Prostate gland (tissue), 2 donors: ENCODE measurements at places on chromosomes 1 and 21. TPM values are rescaled to one million over a fixed set of nuclear protein-coding genes. Genes with fewer than 3 reads are reported as not detected.

DNA sequence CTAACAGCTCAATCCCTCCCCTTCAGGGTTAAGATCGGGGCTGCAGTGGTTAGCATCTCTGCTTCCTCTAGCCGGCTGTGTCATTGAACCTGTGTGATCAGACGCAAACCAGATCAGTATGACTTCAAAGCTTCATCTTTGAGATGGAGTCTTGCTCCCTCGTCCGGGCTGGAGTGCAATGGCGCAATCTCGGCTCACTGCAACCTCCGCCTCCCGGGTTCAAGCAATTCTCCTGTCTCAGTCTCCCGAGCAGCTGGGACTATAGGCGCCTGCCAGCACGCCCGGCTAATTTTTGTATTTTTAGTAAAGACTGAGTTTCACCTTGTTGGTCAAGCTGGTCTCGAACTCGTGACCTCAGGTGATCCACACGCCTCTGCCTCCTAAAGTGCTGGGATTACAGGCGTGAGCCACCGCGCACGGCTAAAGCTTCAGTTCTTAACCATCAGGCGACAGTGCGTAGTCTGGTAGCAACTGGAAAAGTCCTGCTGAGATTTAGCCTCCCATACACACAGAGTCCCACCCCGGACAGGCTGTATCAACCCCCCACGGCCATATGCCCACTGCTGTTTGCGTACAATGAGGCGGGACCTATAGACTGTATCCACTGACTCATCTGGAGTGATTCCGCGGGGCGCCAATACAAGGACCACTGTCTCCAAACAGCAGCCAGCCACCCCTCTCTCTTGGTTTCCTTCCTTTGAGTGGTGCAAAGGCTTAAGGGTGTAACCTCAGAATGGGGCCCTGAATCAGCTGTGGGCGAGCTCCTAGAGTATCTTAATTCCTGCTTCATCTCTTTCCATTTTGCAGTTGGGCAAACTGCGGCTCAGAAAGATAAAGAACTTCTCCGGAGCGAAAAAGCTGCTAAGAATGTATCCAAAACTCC lies 23.3 kb downstream of the CELA3A start:
- DNase-seq: peak; percentile 27

GRCh38 chr1:28313702-28314546 lies 14.9 kb upstream of the MED18 start:
- no peak for DNase-seq

DNA sequence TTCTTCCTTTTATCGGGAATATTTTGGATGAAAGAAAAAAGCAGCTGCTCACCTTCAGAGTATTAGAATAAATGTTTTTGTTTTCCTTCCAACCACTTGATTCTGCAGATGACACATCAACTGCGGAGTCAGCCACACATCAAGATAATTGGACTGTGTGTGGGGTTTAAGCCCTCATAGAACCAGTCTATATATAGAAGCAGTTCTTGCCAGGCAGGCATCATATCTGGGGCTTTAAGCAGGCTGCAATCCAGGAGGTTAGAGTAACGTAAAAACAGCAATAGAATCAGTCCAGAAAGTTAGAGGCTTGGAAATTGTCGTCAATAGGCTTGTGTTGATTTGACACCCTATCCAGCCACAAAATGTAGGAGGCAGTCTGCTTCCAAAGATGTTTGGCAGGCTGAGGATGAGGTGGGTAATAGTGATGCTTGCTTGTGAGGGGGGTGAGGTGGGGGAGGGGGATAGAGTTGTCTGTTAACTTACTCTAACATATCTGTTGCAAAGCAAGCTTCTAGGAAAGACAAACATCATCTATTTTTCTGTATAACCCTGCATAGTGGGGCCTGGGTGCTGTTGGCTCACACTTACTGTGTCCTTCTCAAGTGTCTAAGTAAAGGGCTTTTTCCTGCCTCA lies 64.8 kb downstream of the PEX14 start:
- DNase-seq: no peak

DNA sequence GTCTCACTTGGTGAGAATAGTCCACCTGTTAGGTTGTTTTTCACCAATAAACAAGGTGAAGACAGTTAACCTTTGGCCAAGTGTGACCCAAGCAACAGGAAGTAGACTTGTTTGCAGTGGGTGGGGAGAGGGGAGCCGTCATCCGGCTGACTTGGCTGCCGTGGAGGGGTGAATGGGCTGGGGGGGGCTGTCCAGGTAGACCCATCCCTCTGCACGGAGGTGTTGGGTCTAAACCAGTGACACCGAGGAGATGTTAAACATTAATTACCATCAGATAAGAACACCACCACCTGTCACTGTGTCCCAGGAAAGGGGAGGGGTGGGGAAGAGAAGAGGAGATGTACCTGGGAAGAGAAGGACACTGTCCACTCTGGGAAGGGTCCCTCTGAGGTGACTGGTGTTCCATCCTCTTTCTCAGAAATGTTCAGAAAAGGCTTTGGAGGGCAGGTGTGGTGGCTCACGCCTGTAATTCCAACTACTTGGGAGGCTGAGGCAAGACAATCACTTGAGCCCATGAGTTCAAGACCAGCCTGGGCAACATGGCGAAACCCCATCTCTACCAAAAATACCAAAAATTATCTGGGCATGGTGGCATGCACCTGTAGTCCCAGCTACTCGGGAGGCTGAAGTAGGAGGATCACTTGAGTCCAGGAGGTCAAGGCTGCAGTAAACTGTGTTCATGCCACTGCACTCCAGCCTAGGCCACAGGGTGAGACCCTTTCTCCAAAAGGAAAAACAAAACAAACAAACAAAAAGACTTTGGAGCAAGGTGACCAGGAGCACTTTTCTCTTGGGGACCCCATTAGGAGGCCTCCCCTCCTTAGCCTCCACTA lies 6.7 kb upstream of the MYOM3 start:
- DNase-seq: no peak

GRCh38 chr1:41452704-41453290 lies 31.7 kb downstream of the EDN2 start:
- DNase-seq: no peak

DNA sequence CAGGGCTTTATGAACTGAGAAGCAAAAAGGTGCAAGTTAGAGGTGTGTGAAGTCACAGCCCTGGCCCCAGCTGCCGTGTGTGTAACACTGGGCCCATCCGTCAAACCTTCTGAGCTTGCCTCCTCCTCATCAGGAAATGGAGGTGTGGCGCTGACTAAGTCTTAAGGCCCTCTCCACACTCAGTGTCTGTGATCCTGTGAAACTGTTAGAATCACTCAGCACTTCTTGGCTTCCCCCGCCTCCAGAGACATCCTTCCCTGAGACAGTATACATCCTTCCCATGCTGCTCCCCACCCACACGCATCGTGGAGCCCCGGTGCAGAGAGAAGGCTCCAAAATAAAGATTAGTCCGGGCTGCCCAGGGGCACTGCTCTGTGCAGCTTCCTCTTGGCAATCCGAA lies 33.3 kb downstream of the LRP8 start:
- no peak for DNase-seq

- no peak for DNase-seq
Measured at GRCh38 chr1:152760551-152761190, 2.8 kb downstream of the KPRP start.

DNA sequence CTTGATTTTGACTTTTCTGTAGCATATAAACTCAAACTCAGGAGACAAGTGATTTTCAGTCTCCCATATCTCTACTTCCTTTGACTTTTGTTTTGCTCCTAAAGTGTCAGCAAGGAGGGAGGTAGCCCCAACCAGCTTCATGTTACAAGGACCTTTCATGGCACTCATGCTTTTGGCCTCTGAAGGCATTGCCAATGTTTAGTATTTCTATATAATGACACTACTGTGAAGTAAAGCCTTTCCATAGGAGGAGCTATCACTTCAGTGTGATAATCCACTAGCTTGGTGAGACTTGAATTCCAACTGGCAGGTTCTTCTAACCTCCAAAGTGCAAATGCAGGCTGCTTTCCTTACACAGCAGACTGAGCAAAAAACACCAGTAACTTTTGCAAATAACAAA lies 14.4 kb downstream of the COLGALT2 start:
- DNase-seq: no peak

DNA sequence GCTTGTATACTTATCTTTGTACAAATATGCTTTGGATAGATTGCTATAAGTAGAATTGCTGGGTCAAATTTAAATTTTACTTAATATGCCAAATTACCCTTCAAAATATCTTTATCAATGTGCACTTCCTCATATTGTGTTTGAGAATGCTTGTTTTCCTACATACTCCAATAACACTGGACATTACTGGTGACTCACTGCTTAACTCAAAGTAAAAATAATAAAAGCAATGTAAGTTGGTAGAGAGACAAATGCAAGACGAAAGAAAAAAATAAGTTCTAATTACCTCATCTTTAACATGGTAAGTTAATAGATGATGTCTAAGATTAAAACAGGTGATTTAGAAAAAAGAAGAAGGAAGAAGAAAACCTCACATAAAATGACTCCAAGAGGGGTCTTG lies 7.9 kb upstream of the SH3GLB1 start:
- DNase-seq: no peak

DNA sequence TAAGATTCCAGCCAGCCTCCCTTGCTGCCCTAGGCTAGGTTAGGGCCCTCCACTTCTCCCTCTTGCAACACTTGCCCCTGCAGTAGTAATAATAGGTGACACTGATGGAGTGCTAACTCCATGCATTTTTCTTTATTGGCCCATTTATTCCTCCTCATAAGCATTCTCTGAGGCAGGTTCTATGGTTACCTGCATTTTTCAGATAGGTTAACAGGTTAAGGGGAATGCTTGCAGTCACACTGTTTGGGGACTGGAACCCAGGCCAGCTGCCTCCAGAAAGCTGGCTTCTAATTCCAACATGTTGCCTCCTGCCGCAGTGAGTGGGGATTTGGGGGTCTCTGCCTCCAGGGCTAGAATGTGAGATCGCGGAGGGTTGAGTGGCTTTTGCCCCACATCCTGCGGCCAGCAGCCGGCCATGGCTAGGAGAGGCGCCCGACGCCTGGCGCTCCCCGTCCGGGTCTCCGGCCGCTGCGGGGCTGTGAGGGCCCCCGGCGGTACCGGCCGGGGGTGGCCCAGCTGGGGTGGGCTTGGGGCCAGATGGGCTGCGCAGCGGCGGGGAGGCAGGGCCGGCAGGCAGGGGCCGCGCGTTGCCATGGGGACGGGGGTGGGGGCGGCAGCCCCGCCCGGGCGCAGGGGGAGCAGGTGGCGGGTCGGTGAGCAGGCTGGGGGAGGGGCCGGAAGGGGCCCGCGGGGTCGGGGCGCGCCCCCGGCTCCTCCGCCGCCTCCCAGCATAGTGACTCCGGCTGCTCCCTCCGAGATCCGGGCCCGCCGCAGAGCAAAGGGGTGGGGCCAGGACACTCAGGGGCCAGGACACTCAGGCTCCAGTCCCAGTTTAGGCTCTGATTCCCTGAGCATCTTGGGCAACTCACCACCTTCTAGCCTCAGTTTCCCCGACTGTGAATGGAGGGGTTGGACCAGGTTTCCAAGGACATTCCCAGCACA lies 68.4 kb upstream of the SSBP3 start:
- no peak for DNase-seq

- no peak for DNase-seq
Measured at GRCh38 chr1:22745669-22746585, 35.3 kb downstream of the EPHB2 start.

GRCh38 chr1:11507309-11507708 lies 28.4 kb downstream of the DISP3 start:
- DNase-seq: no peak

DNA sequence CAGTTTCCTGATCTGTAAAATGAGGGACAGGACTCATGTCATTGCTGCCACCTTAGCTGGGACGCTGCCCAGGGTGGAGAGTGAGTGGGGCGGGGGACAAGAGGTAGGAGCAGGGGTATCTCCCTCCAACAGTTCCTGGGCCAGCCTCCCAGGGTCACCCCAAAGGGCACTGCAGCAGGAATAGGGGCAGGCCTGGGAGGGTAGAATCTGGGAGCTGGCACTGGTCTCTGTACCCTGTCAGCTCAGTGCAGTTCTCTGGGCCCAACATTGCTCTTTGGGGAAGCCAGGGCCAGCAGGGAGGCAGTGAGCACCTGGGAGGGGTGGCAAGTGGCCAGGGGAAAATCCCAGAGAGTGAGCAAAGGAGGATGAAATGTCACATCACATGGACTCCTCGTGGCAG lies 55.8 kb downstream of the ELK4 start:
- no peak for DNase-seq

GRCh38 chr1:181640956-181641355 lies 157.6 kb downstream of the CACNA1E start:
- no peak for DNase-seq

DNA sequence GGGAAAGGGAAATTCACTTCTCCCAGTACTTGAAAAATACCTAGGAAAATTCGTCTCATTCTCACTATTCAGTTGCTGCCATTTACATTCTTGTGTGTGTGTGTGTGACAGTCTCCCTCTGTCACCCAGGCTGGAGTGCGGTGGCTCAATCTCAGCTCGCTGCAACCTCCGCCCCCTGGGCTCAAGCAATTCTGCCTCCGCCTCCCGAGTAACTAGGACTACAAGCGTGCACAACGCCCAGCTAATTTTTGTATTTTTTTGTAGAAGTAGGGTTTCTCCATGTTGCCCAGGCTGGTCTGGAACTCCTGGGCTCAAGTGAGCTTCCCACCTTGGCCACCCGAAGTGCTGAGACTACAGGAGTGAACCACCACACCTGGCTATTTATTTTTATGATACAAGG lies 1.2 kb downstream of the SNAPIN start:
- DNase-seq: no peak

- DNase-seq: no peak
Measured at GRCh38 chr1:177975588-177976495, 6.0 kb upstream of the SEC16B start.

DNA sequence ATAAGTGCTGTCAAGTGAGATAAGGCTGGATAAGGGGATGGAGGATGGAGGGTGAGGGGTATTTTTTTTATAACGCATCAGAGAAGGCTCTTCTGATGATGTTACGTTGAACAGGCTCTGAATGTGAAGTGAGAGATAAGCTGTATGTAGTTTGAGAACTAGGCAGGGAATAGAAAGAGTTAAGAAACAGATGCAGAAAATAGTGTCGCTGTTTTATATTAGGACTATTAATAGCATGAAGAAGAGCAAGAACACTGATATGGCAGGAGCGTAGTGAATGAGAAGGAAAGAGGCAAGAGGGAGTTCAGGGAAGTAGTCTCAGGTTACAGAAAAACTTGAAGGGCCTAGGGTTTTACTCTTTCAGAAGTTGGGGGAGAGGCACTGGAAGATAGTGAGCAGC lies 59.8 kb downstream of the GPR88 start:
- no peak for DNase-seq

DNA sequence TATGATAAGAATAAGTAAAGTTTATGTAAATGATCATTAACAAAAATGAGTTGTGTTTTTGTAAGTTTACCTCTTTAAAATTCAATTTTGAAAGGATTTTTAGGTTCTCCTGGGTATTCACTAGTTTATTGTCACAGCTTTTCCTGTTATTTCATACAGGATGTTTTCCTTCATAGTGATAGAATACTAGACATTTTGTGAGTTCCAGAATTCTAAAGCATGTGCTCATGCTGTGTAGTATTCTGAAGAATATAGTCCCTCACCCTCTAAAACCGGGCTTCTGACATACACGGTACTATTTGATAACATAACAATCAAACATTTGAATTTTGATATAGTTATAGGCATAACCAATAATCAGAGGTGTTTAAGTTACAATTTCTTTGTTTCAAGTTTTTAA lies 10.7 kb downstream of the LRRC8C start:
- DNase-seq: no peak

The WLS gene
- total RNA-seq: 74.5 TPM

The TSPAN2 gene
- 11.3 TPM for total RNA-seq

The KCNK2 gene
- total RNA-seq: 4.3 TPM

The RGS5 gene
- 189 TPM for total RNA-seq

The ADCY10 gene
- total RNA-seq: 0.05 TPM
